Spinal cord (tissue), 10 donors: ENCODE measurements at places on chromosomes 7 and 10. TPM values are rescaled to one million over a fixed set of nuclear protein-coding genes. Genes with fewer than 3 reads are reported as not detected.
A peak's percentile ranks its signal among the peaks of the same experiment; 100 is the strongest.

GRCh38 chr7:5388273-5388901, 35.2 kb downstream of the TNRC18 start:
- no peak overlapping the region for H3K4me3 ChIP-seq
- no peak overlapping the region for H3K27ac ChIP-seq
- DNase-seq: no peak
- H3K36me3 ChIP-seq: peaks cover 80% of the 10 kb centered on the region
- H3K27me3 ChIP-seq: no peaks in the 10 kb centered on the region

- H3K27me3 ChIP-seq: no peaks in the 10 kb centered on the region
- peak overlapping the region; percentile 94 for H3K27ac ChIP-seq
- peak overlapping the region; percentile 11 for H3K4me3 ChIP-seq
- peaks cover 28% of the 10 kb centered on the region for H3K4me1 ChIP-seq
- no peak for DNase-seq
These were observed 20.5 kb upstream of the CRYGN start for GRCh38 chr7:151460474-151460855.

DNA sequence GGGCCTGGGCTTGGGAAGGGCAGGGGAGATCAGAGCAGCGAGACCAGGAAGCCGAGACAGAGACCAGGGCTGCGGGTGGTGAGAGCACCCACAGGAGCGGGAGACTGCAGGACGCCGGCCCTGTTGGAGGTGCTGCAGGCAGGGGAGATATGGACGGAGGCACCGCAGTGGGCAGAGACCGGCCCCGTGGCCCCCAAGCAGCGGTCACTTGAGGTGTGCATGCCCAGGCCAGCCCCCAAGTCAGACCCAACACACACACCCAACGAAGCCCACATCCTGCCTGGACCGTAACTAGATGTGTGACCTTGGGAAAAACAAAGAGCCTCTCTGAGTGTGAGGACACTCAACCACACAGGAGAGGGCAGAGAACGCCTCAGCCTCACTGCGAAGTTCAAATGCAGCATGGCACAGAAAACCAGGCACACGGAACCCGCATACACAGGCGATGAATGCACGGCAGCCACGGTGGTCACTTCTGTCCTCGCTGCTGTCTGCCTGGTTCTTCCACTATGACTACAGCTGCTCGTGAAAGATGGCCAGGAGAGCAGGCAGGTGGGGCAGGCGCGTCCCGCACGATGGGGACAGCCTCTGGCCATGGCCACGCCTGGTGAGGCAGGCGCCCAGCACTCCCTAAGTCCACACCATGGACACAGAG, 214.7 kb downstream of the MAD1L1 start:
- peaks cover 54% of the 10 kb centered on the region for H3K4me1 ChIP-seq
- H3K4me3 ChIP-seq: no peak overlapping the region
- no peak for DNase-seq
- no peak overlapping the region for H3K27ac ChIP-seq
- peaks cover 53% of the 10 kb centered on the region for H3K36me3 ChIP-seq
- no peaks in the 10 kb centered on the region for H3K27me3 ChIP-seq

- H3K4me3 ChIP-seq: no peak overlapping the region
- no peak overlapping the region for H3K27ac ChIP-seq
- no peaks in the 10 kb centered on the region for H3K27me3 ChIP-seq
- H3K36me3 ChIP-seq: peaks cover 15% of the 10 kb centered on the region
- no peak for DNase-seq
These were observed 117.9 kb downstream of the KMT2E start for GRCh38 chr7:105131890-105132289.

DNA sequence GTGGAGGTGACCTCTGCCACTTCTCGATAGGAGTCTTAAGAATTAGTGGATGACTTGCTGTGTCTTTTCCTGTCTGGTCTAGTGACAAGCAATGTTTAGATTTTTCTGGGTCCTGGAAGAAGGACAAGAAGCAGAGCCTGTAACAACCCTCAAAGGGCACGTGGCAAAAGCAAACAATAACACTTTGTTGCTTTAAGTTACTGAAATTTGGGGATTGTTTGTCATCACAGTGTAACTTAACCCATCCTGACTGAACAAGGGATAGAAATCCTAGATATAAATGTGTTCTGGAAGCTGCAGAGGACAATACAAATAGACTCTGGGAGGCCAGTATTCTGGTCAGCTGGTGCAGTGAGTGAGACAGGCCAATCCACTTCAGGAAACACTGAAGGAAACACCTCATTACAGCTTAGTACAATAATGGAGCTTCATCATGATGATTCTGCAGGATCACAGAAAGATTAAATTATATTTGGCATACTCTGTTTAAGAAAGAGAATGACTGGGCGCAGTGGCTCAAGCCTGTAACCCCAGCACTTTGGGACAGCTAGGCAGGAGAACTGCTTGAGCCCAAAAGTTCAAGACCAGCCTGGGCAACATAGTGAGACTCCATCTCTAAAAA, 23.3 kb downstream of the ENKUR start:
- H3K27me3 ChIP-seq: no peaks in the 10 kb centered on the region
- H3K4me1 ChIP-seq: no peaks in the 10 kb centered on the region
- DNase-seq: no peak
- H3K4me3 ChIP-seq: no peak overlapping the region
- no peaks in the 10 kb centered on the region for H3K36me3 ChIP-seq

DNA sequence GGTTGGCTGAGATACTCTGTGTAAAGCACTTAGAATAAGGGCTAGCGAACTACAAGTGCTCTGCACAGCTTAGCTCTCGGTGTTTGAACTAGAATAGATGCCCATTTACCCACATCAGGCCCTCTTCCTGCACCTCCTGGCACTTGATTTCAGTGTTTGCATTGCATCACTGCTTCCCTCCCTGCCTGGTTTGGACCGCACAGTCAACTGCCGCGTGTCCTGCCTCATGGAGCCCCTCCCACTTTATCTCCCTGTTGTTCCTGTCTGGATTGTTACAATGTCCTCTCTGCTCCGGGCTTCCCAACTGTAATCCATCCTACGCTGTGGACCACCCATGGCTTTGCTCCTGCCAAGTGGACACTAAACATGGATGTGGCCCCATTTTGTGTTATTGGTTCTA, 2.3 kb downstream of the FAM107B start:
- H3K4me3 ChIP-seq: no peak overlapping the region
- no peak for DNase-seq
- H3K36me3 ChIP-seq: no peaks in the 10 kb centered on the region

GRCh38 chr7:128871050-128871449, 8.4 kb downstream of the ATP6V1F start:
- H3K4me1 ChIP-seq: peaks cover 38% of the 10 kb centered on the region
- H3K36me3 ChIP-seq: peaks cover 18% of the 10 kb centered on the region
- DNase-seq: no peak
- no peak overlapping the region for H3K27ac ChIP-seq
- H3K27me3 ChIP-seq: peaks cover 2% of the 10 kb centered on the region
- H3K4me3 ChIP-seq: no peak overlapping the region

GRCh38 chr7:80779456-80779855, 139.4 kb downstream of the SEMA3C start:
- H3K27me3 ChIP-seq: no peaks in the 10 kb centered on the region
- H3K27ac ChIP-seq: no peak overlapping the region
- no peak for DNase-seq

DNA sequence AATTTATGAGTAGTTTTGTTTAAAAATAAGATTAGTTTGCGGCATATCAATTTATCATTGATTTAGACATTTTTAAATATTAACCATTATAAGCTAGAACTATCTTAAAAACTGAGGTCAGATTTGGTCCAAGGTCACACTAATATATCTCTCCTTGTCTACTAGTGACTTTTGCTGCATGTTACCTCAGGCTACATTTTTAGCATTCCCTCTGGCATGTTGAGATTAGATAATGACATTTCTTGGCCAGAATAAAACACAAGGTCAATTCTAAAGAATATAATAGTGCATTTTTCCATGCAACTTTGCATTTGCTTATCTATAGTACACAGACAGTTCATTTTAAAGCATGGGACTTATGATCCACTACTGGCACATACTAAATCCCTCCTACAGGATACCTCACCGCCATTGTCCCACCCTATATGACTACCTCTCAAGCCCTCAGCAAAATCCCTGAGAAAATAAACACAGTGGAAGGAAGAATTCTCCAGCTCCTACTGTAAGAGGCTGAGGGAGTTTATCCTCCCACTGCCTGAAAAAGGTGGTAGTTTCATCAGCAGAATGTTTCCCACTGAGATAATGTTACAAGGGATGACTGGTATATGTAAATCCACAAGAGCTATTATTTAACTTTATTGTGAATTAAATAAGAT, 816.4 kb downstream of the GRM8 start:
- no peak for DNase-seq
- no peaks in the 10 kb centered on the region for H3K36me3 ChIP-seq
- no peak overlapping the region for H3K27ac ChIP-seq
- H3K4me3 ChIP-seq: no peak overlapping the region
- H3K4me1 ChIP-seq: no peaks in the 10 kb centered on the region
- no peaks in the 10 kb centered on the region for H3K27me3 ChIP-seq

DNA sequence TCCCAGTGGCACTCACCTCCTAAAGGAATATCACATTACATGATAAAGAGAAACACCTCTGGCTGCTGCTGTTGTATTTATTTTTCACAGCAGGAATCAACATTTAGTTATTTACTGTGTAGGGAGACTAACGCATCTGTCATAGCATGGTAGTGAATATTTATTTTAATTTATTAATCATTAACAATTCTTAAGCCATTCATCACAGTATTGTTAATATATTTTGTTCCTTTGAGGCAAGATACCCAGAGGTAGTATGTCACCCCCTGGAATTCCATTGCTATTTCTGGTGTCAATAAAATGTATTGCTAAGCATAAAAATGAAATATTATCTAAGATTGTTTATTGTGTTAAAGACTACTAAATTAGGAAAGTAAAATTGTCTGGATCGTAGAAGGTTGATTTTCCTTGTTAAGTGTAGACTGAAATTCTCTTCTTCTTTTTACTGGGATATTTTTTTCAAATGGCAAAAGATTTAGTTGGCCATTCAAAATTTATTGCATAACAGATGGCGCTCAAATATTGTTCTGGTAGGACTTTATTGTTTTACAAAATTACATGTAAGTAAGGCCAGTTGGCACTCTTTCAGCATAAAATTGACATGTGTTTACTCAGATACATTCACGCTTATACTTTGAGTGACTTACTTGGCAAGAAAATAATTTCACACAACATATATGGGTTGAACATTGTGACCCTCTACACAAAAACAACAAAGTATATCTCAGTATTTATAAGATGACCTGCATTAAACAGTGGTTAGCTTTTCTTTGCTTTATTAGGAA, 1358.7 kb upstream of the SORCS1 start:
- H3K4me3 ChIP-seq: no peak overlapping the region
- DNase-seq: peak; percentile 24
- no peaks in the 10 kb centered on the region for H3K36me3 ChIP-seq
- no peaks in the 10 kb centered on the region for H3K27me3 ChIP-seq

- H3K4me3 ChIP-seq: no peak overlapping the region
- DNase-seq: no peak
- H3K4me1 ChIP-seq: no peaks in the 10 kb centered on the region
These were observed 129.8 kb upstream of the FERD3L start for GRCh38 chr7:19275000-19275399.

DNA sequence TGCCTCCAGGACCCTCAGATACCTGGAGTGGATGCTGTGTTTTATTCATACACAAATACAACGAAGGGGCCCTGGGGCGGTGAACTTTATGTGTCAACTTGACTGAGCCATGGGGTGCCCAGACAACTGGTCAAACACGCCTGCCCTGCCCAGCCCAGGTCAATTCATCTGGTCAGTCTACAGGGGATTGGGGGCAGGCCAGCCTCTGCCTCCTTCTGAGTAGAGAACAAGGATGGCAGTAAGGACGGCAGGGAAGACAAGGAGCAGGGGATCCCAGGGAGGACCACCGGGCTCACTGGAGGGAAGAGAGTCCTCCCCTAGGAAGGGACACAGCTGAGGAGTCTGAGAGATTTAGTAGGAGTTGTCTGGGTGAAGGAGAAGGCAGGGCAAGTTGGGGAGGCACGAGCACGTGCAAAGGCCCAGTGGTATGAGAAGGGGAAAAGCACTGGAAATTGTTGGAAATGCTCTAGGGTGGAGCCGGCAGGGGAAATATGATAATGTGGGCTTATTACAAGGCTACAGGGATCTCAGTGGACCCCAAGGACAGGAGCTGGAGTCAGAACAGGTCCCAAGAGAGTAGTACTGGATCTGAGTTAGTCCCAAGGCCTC, 63.4 kb downstream of the MYL10 start:
- H3K27me3 ChIP-seq: no peaks in the 10 kb centered on the region
- DNase-seq: no peak
- peaks cover 18% of the 10 kb centered on the region for H3K4me1 ChIP-seq
- H3K27ac ChIP-seq: no peak overlapping the region

- H3K4me1 ChIP-seq: peaks cover 18% of the 10 kb centered on the region
- no peak for DNase-seq
- H3K27ac ChIP-seq: peak overlapping the region; percentile 86
- H3K4me3 ChIP-seq: no peak overlapping the region
- no peaks in the 10 kb centered on the region for H3K36me3 ChIP-seq
These were observed 105.7 kb downstream of the SNX10 start for GRCh38 chr7:26397332-26397731.

The UCN3 gene
- total RNA-seq: 0.17 TPM

The HTR5A gene
- 0.99 TPM for total RNA-seq

The USP6NL gene
- 30.2 TPM for total RNA-seq

The MYL7 gene
- total RNA-seq: not detected

The ATG9B gene
- 3.6 TPM for total RNA-seq

The GPC2 gene
- total RNA-seq: 6.1 TPM

The UNCX gene
- total RNA-seq: 1.8 TPM
